Stimulated activated CD4-positive, alpha-beta T cell treated with anti-CD3 and anti-CD28 coated beads, Interleukin-4, amount 100 ng/mL, for 4 hours (primary cell): ENCODE measurements at places on chromosomes 5 and 9.

GRCh38 chr5:154501566-154501965 lies 23.5 kb upstream of the HAND1 start:
- DNase-seq = no peak

DNA sequence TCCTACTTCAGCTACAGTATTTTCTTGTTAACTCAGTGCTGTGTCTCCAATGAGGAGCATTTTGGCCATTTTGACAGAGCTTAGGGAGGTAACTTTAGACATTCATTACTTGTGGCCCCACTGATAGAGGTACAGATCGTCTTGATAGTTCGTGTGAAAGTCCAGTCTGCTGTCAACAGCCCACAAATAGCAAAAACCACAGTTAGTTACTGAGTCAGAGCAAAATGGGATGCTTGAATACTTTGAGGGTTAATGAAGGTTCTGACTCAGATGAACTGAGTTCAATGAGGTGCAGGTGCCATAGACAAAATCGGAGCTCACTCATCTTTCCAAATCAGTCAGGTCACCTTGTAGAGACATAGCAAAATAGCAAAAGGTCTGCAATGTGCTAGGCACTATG lies 163.1 kb upstream of the TLE4 start:
- no peak for DNase-seq

GRCh38 chr9:110160685-110161084 lies 47.3 kb downstream of the C9orf152 start:
- no peak for DNase-seq

- no peak for DNase-seq
Measured at GRCh38 chr5:119330367-119331183, 25.2 kb upstream of the TNFAIP8 start.

DNA sequence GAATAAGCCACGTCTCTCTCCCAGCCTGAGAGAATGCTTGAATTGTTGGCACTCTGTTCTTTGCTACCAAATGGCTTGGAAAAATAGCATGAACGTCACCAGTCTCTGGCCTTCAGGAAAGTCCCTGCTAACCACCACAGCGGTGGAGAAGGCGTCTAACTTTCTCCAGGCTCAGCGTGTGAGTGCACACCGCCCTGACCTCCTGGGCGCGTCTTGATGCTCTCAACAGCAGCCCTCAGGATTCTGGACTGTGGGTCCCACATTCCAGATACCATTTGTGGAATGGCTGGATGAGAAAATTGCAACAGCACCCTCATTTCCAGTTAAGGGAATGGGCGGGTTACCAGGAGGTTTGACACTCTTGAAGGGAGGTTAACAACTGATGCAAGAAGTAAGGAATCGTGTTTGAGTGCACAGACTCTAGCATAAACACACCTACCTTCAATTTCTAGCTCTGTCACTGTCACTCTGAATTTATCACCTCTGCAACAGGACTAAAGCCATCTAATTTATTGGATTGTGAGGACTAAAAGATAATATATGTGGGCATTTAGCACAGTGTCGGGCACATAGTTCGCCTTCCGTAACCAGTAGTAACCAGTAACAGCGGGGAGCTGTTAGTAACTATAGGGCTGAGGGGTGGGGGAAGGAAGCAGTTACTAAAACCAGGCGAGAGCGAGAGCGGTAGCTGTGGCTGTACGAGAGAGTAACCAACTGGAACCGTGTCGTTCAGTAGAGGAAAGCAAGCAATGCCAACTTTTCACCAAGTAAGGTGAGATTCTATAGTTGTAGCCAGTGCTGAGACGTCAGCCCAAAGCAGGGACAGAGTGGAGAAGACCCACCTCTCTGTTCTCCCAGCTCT lies 807 bp upstream of the PLGRKT start:
- DNase-seq = peak; percentile 37

DNA sequence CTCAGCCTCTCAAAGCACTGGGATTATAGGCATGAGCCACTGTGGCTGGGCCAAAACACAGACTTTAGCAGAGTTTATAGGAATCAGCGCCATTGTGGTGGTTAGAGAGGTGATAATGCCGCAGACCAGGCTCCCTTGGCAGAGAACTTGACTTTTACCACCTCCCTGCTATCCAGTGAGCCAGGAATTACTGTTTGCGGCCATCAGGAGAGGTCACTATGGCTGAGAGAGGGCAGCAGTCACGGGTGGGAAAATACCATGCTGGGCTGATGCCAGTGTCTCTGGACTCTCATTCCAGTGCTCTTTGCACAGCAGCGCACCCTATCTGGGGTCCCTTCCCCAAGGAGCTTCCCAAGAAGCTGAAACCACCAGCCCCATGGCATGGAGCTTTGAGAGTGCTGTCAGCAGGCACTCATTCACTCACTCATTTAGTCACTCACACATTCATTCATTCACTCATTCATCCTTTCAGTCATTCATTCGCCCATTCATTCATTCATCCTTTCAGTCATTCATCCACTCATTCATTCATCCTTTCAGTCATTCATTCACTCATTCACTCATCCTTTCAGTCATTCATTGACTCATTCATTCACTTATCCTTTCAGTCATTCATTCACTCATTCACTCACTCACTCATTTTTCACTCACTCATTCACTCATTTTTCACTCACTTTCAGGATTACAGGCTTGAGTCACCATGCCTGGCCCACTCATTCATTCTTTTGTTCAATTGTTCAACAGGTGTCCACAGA lies 27.3 kb upstream of the RNU6ATAC start:
- DNase-seq = no peak

DNA sequence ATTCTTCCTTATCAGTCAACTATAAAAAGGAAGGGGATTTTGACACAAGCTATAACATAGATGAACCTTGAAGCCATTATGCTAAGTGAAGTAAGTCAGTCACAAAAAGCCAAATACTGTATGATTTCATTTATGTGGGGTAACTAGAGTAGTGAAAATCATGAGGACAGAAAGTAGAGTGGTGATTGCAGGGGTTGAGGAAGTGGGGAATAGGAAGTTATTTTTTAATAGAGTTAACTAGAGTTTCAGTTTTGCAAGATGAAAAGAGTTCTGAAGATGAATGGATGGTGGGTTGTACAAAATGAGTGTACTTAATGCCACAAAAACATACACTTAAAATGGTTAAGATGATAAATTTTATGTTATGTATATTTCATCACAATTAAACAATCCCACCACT lies 65.4 kb upstream of the FAM174A start:
- DNase-seq = no peak

DNA sequence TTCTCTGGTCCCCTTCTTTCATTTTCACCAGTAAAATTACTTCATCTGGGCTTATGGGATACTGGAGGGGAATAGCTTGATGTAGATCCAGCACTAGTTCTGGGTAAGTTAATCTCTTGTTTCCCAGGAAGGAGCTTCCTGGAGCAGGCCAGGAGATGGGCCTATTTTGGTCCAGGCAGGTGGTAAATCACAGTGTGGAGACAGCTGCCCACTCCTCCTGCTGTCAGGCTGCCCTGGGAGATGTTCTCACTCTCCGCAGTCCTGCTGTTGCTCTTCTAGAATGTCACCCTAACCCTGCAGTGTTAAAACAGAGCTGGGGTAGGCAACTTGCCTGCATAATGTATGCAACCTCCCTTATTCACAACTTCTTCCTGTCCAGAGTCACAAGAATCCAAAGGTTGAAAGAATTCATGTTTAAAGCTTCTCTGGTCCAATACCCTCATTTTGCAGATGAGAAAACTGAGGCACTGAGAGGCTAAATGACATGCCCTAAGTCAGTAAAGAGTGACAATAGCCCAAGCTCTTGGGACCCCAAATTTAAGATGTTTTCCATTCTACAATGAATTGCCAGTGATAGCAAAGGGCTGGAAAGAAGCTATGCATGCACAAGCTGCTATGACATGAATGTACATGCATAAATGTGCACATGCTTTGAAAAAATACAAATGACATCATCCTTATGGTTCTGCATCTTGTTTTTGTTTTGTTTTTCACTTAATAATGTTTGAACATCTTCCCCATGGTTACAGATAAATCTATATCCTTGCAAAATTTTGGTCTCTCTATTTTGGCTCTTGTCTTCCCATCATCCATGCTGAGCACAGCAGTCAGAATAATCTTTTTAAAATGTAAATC lies 71.8 kb upstream of the ADRA1B start:
- no peak for DNase-seq

GRCh38 chr9:7368410-7369292 lies 430.9 kb downstream of the DMAC1 start:
- no peak for DNase-seq

GRCh38 chr5:8394965-8395364 lies 526.0 kb downstream of the MTRR start:
- DNase-seq = no peak

GRCh38 chr5:96663608-96664007 lies 1.4 kb downstream of the CAST start:
- no peak for DNase-seq

DNA sequence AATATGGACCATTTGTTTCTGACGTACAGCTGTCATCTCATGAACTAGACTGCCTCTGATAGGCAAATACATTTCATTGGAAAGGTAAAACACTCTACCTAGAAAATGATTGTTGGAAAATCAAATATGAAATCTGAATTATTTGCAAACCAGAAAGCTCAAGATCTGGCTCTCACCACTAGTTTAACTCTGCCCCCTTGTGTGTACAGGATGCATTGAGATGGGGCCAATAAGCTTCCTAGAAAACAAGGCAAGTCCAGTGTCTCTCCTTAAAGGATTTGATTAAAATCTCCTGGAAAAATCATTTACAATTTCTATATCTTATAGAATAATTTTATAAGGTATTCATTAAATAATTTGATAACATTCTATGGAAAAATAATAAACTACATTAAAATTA lies 311.9 kb upstream of the ANKH start:
- DNase-seq = no peak

- DNase-seq = no peak
Measured at GRCh38 chr5:150473673-150474358, 24.3 kb upstream of the RPS14 start.

DNA sequence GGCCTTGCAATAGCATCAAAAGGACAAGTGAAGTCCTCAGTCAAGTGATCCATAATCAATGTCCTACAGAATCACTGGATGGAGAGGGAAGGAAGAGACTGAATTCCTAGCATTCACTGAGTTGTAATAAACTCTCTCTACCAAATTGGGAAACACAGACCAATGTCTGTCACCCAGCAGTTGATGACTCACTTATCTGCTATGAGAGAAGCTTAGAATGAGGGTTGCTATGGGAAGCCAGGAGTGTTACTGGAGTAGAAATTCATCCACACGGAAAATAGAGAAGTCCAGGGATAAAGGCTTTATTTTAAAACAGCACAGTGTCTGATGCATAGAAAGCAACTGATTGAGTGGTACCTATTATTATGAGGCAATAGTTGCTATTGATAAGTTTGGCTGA lies 407.4 kb downstream of the BRINP1 start:
- no peak for DNase-seq

- no peak for DNase-seq
Measured at GRCh38 chr5:93122446-93122845, 458.6 kb downstream of the NR2F1-AS1 start.

DNA sequence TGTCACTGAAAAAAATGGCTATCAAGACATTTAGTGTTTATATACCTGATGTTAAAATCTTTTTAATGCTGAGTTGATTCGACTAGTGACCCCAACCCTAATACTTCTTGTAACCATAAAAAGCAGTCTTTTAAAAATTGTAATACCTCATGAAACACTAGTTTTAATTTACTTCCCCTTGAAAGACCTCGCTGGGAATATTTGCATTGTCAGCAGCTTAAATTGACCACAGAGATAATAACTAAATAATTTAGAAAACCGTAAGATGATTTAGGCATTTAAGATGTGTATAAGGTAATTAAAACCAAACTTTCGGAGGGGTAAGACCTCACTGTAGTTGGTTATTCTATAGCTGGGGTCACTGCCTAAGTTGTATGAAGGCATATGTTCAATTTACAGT lies 89.8 kb downstream of the FGF10 start:
- no peak for DNase-seq

GRCh38 chr5:157295247-157295646 lies 29.3 kb downstream of the CYFIP2 start:
- no peak for DNase-seq

- no peak for DNase-seq
Measured at GRCh38 chr9:34246453-34246852, 67.6 kb downstream of the UBAP1 start.

DNA sequence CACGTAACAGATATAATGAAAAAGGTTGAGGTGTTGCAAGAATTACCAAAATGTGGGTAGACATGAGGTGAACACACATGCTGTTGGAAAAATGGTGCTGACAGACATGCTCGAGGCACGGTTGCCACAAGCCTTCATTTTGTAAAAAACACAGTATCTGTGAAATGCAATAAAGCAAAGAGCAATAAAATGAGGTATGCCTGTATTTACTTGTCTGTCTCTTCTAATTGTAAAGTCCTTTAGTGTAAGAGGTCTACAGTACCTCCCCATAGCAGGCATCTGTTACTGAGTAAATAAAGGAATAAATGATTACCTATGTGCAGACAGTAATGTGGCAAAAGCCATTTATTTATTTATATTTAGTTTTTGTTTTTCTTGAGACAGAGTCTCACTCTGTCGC lies 3.0 kb upstream of the CAST start:
- no peak for DNase-seq

GRCh38 chr9:117796681-117797080 lies 92.5 kb downstream of the TLR4 start:
- no peak for DNase-seq

- peak; percentile 50 for DNase-seq
Measured at GRCh38 chr9:88173378-88173999, 35.2 kb upstream of the SPATA31C2 start.

DNA sequence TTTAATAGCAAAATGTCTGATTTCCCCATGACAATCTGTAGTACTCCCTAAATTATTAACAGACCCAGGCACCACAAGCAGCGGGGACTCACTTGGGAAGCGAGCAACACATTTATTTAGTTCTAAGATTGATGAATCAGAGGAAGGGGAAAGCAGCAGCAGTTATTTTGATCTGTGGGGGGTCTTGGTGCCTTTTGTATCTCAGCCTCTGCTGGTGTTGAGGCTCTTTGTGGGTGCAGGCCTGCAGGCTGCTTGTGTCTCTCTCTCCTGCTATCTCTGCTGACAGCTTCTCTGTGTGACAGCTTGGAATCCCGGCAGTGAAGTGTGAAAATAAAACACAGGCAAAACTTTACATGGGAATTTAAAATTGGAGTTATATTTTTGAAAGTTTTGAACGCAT lies 878.2 kb upstream of the DMAC1 start:
- DNase-seq = no peak

- no peak for DNase-seq
Measured at GRCh38 chr9:130017076-130017475, 25.9 kb downstream of the FNBP1 start.

DNA sequence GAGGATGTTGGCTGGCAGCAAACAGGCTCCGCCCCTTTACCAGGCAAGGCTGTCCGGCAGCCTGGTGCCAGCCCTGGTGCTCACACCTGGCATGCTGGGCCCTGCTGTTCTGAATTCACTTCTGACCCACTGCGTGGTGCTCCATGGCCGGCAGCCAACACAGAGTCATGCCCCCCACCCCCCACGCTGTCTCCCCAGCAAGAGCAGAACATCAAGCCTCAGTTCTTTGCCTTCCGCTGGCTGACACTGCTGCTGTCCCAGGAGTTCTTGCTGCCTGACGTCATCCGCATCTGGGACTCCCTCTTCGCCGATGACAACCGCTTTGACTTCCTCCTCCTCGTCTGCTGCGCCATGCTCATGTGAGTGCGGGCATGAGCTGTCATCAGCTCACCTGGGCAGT lies 12.6 kb upstream of the ENDOG start:
- DNase-seq = no peak

- DNase-seq = no peak
Measured at GRCh38 chr5:86442036-86442745, 175.6 kb upstream of the COX7C start.
